ENCODE measurements at places on chromosomes 2 and 18. TPM values are rescaled to one million over a fixed set of nuclear protein-coding genes. Genes with fewer than 3 reads are reported as not detected.

Gene PER2
- 1.6 TPM for polyA plus RNA-seq

DNA sequence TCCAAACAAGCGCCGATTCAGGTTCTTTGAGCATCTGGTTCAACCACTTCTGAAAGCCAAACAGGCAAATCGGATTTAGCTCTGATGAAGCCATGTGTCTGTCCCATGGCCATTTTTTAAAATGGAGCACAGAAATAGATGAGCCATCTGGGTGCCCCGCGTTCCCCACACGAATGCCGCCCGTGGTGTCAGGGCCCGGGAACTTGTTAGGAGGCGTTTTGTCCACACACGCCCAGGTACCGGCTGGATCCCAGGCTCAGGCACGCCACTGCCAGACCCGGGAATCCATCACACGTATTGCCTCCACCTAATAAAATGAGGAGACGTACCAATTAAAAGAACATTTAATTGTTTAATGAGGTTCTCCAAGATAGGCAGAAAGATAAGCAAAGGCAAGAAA lies 374.4 kb upstream of the SALL3 start:
- H3K4me3 ChIP-seq, result no peak overlapping the region
- no peak overlapping the region for H3K27ac ChIP-seq
- no peaks in the 10 kb centered on the region for H3K27me3 ChIP-seq
- no peaks in the 10 kb centered on the region for H3K36me3 ChIP-seq
- no peak for DNase-seq

DNA sequence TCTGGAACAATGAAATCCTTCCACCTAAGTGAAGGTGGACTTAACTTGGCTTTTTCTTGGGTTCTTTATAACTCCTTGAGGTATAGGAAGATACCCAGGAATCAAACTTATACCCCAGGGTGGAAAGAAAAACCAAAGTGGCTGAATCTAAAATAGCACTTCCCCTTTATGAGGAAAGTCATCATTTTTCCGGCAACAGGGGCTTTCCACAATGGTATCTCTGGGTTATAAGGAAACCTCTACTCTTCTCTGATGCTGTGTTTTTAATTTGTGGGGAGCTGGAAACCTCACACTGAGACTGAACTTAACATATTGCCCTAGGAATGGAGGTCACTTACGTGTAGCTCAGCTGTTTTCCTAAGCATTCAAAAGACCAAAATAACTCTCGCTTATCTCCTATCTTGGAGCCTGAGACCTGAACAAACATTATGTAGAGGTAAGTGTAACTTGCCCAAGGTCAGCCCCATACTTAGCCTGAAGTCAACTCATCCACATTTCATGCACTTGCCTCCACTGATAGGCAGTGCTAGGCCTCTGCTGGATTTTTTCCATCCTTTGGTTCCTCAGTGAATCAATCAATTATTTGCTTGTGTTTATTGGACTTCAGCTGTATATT lies 117.9 kb downstream of the SETBP1 start:
- H3K4me1 ChIP-seq, result peaks cover 14% of the 10 kb centered on the region
- DNase-seq, result no peak
- H3K36me3 ChIP-seq, result no peaks in the 10 kb centered on the region
- H3K27me3 ChIP-seq, result no peaks in the 10 kb centered on the region

- H3K36me3 ChIP-seq, result peaks cover 19% of the 10 kb centered on the region
- peak; percentile 37 for DNase-seq
- H3K27ac ChIP-seq, result no peak overlapping the region
- H3K4me1 ChIP-seq, result peaks cover 25% of the 10 kb centered on the region
- no peak overlapping the region for H3K4me3 ChIP-seq
These were observed 306.7 kb upstream of the CCDC68 start for GRCh38 chr18:55265984-55266383.

DNA sequence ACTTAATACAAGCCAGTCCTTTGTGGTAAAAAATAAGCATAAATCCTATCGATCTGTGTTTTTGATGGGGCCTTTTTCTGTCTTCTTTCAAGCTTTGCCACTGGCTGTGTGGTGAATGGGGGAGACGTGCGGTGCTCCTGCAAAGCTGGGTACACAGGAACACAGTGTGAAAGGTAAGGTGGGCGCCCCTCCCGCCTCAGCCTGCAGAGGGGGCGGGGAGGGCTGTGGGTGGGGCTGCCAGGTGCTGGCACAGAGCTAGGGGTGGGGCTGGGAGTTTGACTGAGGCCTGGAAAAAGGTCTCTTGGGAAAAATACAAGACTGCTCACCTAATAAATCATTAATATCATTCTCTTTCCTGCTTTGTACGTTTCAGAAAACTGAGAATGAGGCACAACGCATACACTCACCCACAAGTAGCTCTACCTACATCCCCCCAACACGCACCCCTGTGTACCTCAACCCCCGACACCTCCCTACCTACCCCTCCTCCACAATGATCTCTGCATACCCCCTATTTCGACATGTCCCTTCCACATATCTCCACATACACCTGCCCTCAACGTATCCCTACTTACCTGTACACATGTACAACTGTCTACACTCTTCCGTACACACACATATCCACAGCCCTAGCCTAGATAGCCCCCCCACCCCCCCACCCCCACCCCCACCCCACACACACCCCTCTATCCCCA lies 129.7 kb upstream of the TTC39C start:
- H3K4me1 ChIP-seq, result peaks cover 16% of the 10 kb centered on the region
- H3K27me3 ChIP-seq, result no peaks in the 10 kb centered on the region
- no peaks in the 10 kb centered on the region for H3K36me3 ChIP-seq
- no peak overlapping the region for H3K27ac ChIP-seq

DNA sequence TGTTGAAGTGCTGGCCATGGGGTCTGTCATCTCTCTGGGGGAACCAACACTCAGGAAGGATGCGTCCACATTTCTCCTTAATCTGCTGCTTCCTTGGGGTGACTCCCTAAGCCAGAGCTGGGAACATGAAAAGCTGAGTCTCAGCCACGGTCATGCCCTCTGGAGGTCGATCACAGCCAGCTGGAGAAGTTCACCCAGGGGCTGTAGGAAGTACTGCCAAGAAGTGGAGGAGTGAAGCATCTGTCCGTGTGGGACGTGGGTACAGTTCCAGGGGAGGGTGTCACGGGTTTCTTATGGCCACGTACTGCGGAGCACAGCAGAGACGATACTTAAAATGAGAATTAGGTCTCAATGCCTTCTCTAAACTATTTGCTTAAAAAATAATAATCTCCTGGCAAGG lies 42.4 kb upstream of the IGFBP2 start:
- no peak overlapping the region for H3K4me3 ChIP-seq
- H3K27me3 ChIP-seq, result no peaks in the 10 kb centered on the region
- H3K4me1 ChIP-seq, result peaks cover under 1% of the 10 kb centered on the region

- H3K4me3 ChIP-seq, result no peak overlapping the region
- H3K27ac ChIP-seq, result no peak overlapping the region
- no peak for DNase-seq
These were observed 1291.0 kb upstream of the GYPC start for GRCh38 chr2:125364984-125365265.

- H3K4me3 ChIP-seq, result no peak overlapping the region
- H3K27ac ChIP-seq, result no peak overlapping the region
- H3K27me3 ChIP-seq, result no peaks in the 10 kb centered on the region
- DNase-seq, result no peak
These were observed 39.7 kb downstream of the TMEM177 start for GRCh38 chr2:119718501-119719260.

Gene DCDC2C
- polyA plus RNA-seq, result not detected

Gene TMEM169
- 0.11 TPM for polyA plus RNA-seq

DNA sequence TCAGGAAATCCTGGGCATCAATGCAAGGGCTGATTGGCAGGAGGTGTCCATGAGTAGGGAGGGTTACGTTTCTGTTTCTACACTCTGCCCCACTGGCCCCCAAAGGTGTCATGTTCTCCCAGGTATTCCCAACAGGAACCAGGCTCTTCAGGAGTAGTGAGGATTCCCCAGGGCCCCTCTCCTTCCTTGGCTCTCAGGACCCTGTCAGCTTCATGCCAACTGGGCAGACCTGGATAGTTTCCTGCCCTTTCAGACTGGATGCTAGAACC lies 480.6 kb upstream of the HS6ST1 start:
- H3K4me3 ChIP-seq, result no peak overlapping the region
- no peak for DNase-seq
- H3K4me1 ChIP-seq, result no peaks in the 10 kb centered on the region

DNA sequence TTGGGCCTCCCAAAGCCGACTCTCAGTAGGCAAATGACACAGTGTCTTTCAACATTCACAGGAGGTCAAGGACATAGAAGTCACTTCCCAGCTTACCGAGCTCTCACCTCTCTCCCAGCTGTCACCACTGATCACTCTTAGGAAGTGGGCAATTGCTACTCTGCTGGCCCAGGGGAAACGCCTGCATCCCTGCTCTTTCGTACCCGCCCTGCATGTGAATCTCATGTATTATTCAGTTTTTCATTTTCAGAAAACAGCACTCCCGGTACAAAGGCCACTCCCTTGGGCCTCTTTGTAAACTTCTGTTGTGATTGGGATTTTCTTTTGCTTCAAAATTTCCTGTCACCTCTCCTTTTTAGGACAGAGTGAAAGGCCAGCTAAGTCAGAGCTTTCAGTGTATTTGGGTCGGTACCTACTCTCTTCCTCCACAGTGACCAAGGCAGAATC lies 15.4 kb downstream of the MRPL44 start:
- H3K36me3 ChIP-seq, result peaks cover 46% of the 10 kb centered on the region
- peak overlapping the region; percentile 29 for H3K27ac ChIP-seq
- no peak for DNase-seq
- H3K4me1 ChIP-seq, result peaks cover 29% of the 10 kb centered on the region
- no peaks in the 10 kb centered on the region for H3K27me3 ChIP-seq
- no peak overlapping the region for H3K4me3 ChIP-seq

- H3K27me3 ChIP-seq, result no peaks in the 10 kb centered on the region
- peaks cover 12% of the 10 kb centered on the region for H3K4me1 ChIP-seq
- no peak overlapping the region for H3K27ac ChIP-seq
- no peak overlapping the region for H3K4me3 ChIP-seq
These were observed 92.6 kb downstream of the VAPA start for GRCh38 chr18:10006311-10006893.

GRCh38 chr2:136113209-136113971 lies 4.6 kb downstream of the CXCR4 start:
- peaks cover 62% of the 10 kb centered on the region for H3K27me3 ChIP-seq
- H3K27ac ChIP-seq, result no peak overlapping the region
- H3K4me3 ChIP-seq, result no peak overlapping the region
- H3K4me1 ChIP-seq, result no peaks in the 10 kb centered on the region
- DNase-seq, result no peak

GRCh38 chr2:122028371-122029100 lies 273.1 kb downstream of the TSN start:
- DNase-seq, result peak; percentile 90
- H3K27ac ChIP-seq, result peak overlapping the region; percentile 51
- no peaks in the 10 kb centered on the region for H3K36me3 ChIP-seq
- peaks cover 30% of the 10 kb centered on the region for H3K4me1 ChIP-seq
- H3K27me3 ChIP-seq, result no peaks in the 10 kb centered on the region
- no peak overlapping the region for H3K4me3 ChIP-seq

DNA sequence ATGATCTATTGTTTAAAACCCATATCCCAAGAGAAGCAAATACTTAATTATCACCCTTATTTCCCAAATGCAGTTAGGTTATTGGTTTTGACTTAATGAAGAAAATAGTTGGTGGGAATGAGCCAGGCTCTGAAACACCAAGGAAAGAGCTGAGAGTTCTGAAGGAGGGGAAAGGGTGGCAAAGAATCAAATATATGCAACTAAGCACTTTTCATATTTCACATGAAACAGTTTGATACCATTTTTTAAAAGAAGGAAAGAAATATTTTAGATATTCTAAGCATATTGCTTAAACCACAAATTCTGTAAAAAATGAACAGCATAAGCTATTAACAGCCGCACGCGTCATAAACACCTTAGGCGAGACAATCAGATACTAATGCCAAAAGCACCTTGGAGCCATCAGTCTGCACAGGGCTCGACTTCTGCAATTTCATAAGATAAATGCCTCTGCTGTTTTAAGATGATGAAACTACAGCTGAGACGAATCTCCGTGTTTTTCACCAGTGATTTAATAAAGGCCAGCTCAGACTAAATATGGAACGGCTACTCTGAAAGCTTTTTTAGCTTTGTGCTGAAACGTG lies 371.7 kb downstream of the EN1 start:
- no peak overlapping the region for H3K4me3 ChIP-seq
- no peak overlapping the region for H3K27ac ChIP-seq
- H3K27me3 ChIP-seq, result no peaks in the 10 kb centered on the region
- DNase-seq, result no peak

DNA sequence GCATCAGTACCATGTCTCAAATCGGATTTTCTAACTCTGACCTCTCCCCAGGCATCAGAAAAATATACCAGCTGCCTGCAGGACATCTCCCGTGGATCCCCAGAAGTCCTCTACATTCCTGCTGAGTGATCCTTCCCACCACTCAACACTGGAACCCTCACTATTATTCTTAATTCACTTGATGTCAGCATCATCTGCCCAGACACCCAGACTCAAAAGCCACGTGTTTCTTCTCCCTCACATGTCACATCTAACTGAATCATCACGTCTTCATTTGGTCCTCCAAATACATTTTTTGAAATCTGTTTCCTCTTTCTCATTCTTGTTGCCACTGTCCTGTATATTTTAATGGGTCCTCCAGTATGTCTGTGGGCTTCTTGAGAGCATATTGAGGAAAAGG lies 218.6 kb downstream of the HRH4 start:
- peaks cover 19% of the 10 kb centered on the region for H3K4me1 ChIP-seq
- H3K36me3 ChIP-seq, result no peaks in the 10 kb centered on the region
- no peak overlapping the region for H3K27ac ChIP-seq
